SW480 (cell line): ENCODE measurements at places on chromosomes 3 and 15.

DNA sequence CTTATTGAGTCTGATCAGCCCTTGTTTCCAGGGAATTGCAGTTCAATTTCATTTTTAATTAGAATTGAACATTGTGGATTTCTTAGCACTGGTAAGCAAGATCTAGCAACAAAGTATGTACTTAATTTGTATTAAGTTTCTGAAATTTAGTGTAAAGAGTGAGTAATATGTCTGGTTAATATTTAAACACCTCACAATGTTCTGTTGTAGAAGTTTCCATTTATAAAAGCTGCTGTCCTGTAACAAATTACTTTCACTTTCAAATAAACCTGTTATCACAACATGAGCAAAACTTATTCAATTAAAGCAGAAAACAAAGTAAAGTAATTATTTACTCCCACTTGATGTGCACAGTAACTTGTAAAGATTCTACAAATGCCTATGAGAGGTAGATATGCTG lies 448.5 kb downstream of the NAALADL2 start:
- peak; percentile 6 for DNase-seq

DNA sequence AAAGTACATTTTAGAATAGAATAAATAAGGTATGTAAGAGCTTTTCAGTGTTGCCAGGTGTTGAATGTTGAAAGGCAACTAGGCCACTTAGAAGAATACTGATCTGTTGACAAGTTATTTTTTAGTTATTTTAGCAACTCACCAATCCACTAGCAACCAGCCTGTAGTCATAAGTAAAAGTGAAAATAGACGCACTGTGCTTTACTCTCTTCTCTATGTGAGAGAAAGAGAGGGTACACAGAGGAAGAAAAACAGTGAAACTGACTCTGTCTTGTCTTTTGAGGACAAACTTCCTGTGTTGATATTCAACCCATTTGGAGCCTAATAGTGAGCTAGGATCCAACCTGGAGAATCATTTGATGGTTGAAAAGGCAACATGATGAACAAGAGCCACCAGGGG lies 327.1 kb upstream of the GOLIM4 start:
- no peak for DNase-seq

- no peak for DNase-seq
Measured at GRCh38 chr3:66469220-66469640, 31.6 kb downstream of the LRIG1 start.

GRCh38 chr3:47994180-47994579 lies 22.0 kb downstream of the MAP4 start:
- no peak for DNase-seq

GRCh38 chr3:60788185-60788584 lies 463.1 kb downstream of the FHIT start:
- no peak for DNase-seq

DNA sequence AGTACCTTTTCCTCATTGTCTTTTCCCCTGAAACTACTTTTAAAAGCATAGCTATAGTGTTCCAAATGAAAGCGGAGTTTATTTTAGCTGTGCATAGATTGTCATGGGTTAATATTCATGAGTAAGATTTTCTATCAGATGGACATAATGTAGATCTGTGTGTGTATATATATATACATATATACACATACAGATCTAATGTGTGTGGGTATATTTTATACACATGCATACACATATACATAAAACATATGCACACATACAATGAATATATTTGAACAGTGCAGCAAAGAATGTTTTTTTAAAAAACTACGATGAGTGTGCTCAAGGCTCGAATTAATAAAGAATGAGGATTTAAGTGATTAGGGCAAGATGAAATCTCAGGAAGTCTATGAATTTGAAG lies 328.3 kb upstream of the IL12A start:
- no peak for DNase-seq

- DNase-seq: no peak
Measured at GRCh38 chr3:36259580-36259979, 120.7 kb upstream of the STAC start.

DNA sequence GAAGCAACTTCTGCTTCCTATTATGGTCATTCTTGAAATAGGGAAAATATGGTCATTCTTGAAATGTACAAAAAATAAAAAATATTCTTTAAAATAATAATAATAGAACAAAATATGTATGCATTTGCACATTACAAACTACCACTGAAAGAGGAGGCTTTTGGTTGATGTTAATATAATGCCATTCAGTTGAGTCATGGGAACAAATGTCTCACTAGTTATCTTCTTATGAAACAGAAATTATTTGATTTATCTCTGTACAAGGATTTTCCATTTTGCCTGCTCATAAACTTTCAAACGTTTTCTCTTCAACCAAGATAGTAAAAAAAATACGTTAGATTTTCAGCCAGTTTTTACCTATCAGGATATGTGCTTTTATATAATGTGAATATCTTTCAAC lies 1662.7 kb downstream of the OTOL1 start:
- no peak for DNase-seq

- DNase-seq: no peak
Measured at GRCh38 chr3:116824208-116824607, 114.6 kb downstream of the TUSC7 start.

GRCh38 chr3:125165189-125165947 lies 47.2 kb downstream of the SLC12A8 start:
- DNase-seq: no peak

GRCh38 chr3:157493627-157494550 lies 9.3 kb downstream of the VEPH1 start:
- DNase-seq: peak; percentile 95

DNA sequence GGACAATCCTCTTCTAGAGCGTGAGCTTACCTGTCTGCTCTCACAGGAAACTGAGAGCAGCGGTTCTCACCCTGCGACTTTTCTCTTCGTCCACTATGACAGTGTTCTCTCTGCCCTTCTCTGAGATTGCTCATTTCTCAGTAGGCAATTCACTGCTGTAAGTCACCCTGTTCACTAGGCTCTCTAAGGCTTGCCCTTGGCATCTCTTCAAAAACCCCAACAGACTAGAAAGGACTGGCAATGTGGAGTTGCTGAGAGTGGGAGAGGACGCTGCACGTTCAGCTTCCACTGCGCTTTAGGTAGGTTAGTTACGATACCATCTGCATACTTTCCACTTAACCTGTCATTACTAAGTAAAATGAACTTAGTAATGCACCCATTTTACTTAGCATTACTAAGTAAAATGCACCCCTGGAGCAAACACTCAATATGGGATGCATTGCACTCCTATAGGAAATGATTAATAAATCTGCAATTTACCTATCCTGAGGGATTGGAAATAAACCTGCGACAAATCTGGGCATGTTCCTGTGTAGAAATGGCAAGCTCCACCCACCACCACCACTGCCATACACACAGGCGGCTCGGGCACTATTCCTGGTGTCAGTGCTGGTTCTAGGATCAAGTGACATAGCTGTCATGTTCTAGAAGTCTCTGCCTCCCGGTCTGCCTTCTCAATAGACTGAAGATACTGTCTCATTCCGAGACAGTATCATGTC lies 21.4 kb downstream of the XPC start:
- DNase-seq: no peak

DNA sequence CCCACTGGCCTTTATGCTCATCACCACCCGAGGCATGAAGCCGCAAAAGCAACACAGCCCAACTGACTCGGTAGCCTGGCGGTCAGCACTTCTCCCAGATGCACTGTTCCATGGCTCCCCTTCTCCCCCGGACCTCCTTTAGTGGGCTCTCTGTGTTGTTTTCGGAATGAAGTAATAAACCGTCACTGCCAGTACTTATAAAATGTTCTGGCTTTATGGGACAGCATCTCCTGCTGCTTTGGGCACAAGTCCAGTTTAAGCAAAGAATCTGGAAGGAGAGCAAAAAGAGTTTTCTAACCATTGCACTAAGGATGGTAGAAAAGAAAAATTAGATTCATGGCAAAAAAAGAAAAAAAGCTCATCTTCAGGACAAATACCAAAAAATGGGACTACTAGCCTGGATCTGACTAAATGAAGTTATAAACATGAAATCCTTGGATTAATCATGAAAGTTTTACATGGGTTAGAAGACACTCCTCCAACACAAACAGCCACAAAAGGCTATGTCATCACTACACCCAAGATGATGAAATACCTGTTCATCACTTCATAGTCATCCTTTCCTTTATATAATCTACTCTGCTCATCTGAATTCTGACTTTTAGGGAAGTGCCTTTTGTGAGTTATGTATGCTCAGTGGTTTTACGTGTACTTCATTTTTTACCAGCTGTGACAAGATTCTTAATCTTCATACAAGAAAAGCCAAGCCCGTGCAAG lies 89.5 kb upstream of the UBE2E2 start:
- peak; percentile 73 for DNase-seq

GRCh38 chr15:60062826-60063225 lies 58.7 kb downstream of the FOXB1 start:
- no peak for DNase-seq

DNA sequence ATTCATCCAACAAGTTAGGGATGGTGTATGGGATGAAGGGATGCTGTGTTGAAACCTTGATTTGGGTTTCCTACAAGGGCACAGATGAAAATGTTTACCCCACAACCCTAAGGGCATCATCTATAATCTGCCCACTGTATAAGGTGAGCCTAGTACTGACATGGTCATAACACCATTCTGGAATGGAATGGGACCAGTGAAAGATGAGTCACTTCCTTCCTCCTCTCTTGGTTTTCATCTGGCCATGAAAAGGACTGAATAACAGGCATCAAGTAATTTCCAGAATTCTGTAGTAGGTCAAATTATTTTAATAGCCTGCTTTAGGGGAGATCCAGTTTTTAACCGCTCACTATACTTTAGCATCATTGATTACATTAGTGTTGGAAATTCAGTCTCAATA lies 538.6 kb downstream of the NR2F2 start:
- DNase-seq: no peak

GRCh38 chr3:54033761-54034160 lies 88.6 kb upstream of the CACNA2D3 start:
- DNase-seq: no peak

GRCh38 chr15:41881550-41881919 lies 12.3 kb downstream of the SPTBN5 start:
- no peak for DNase-seq

DNA sequence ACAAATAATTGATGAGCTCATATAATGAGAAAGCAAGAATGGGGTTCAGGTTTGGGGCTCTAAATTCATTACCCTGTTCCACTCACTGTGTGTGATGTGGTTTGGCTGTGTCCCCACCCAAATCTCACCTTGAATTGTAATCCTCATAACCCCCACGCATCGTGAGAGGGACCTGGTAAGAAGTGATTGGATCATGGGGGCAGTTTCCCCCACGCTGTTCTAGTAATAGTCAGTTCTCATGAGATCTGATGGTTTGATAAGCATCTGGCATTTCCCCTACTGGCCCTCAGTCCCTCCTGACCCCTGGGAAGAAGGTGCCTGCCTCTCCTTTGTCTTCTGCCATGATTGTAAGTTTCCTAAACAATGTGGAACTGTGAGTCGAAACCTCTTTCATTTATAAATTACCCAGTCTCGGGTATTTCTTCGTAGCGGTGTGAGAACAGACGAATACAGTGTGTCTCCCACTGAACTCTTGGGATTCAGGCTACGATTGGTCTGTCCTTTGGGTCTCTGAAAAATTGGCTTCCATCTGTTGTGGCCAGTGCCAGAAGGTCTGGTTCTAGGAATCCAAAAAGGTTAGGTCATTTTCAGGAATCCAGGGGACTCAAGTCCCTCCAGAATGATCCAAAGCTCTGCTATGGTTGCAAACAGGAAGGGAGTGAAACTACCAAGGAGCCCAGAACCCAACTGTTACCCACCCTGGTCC lies 87.7 kb downstream of the XXYLT1 start:
- DNase-seq: no peak

DNA sequence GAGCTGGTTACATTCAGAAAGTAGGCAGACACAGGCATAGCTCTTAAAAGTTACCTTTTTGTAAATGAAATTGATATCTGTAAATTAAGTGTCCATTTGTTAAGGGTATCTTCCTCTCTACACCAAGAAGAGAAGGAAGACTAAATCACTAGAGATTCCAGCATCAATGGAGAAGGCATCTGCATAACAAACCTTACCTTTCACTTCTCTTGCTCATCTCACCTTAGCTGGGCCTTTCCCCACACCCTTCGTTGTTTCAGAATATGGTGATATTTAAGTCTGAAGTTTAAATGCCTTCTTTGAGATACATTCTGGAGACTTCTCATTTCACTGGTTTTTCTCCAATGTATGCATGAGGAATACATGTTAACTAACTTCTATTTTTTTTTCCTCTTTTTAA lies 54.5 kb upstream of the TGFBR2 start:
- DNase-seq: no peak

- DNase-seq: no peak
Measured at GRCh38 chr3:197475514-197475913, 80.3 kb downstream of the BDH1 start.

DNA sequence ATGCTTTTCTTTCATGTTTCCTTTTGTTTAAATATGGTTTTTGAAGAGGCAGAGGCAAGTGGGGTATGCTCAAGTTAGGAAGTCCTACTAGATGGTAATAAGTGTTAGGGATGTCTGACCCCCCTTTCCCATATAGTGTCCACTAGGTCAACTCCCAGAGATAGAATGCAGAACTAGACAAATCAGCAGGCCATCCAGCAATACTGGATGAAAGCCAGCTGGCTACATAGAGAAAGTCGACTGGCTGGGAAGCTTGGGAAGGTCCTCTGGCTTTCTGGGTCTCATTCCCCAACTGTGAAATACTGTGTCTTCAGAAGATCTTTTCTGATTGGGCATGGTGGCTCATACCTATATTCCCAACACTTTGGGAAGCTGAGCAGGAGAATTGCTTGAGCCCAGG lies 113.8 kb downstream of the SNRK start:
- no peak for DNase-seq

DNA sequence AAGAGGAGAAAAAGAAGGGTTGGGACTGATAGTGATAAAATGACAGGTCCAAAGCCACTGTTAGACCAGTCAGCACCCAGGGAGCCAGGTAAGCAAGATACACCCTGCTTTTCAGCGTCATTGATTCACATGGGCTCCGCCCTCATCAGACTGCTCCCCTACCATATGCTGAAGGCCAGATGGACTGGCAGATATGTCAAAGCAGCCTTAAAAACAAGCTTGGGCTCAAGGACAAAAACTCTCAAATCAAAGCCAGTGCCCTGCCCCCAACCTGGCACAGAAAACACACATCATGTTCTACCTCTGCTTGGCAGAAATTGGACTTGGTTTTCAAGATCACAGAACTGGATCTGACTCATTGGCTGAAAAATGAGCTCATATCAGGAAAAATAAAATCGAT lies 33.4 kb downstream of the SH3BP5 start:
- DNase-seq: no peak

DNA sequence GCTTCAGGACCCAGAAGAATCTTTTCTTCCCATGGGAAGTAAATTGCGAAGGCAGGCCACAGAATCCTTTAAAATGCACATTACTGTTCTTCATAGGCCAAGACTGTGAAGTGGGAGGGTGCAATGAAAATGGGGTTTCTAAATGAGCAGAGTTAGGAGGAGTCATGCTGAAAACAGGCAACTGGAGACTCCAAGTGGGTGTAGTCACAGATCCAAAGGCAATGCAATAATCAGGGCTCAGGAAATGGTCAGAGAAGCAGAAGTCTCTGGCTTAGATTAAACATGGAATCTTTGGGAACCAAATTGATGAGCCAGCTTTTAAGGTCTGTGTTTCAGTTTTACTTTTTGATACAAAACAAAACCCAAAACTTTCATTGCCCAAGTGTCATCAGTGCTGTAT lies 37.6 kb downstream of the HHLA2 start:
- DNase-seq: no peak
